ENCODE measurements at places on chromosomes 1 and 21.

DNA sequence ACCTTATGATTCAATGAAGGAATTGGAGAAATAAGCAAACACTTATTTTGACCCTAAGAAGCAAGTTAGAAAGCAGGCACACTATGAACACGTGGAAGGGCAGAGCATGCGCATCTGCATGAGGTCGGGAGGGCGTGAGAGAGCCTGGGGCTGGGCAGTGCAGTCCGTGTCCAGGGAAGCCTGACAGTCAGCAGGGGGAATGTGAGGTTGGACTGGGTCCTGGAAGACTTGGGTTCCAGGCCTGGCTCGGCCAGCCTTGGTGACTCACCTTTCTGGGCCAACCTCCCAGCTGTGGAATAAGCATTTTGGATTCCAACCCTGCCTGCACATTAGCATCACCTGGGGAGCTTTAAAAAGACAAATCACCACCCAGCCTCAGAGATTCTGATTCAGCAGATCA, 26.6 kb upstream of the LMX1A start:
- no peak for DNase-seq

DNA sequence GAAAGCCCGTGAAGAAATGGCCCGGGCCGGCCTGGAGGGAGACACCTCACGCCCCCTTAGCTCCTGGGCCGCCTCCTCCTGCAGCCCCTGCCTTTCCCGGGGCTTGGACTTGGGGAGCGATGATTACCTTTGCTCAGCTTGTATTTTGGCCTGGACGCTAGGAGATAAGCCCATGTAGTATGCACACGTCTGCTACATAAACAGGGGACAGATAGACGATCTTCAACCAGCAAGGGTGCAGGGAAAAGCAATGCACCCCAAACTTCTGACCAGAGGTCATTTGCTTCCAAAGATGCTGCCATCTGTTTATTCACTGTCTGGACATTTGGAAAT, 936 bp downstream of the TP73 start:
- no peak for DNase-seq

- DNase-seq: no peak
Measured at GRCh38 chr1:25991937-25992688, 5.8 kb downstream of the PAFAH2 start.

- no peak for DNase-seq
Measured at GRCh38 chr1:228180959-228181644, 15.5 kb downstream of the IBA57 start.

DNA sequence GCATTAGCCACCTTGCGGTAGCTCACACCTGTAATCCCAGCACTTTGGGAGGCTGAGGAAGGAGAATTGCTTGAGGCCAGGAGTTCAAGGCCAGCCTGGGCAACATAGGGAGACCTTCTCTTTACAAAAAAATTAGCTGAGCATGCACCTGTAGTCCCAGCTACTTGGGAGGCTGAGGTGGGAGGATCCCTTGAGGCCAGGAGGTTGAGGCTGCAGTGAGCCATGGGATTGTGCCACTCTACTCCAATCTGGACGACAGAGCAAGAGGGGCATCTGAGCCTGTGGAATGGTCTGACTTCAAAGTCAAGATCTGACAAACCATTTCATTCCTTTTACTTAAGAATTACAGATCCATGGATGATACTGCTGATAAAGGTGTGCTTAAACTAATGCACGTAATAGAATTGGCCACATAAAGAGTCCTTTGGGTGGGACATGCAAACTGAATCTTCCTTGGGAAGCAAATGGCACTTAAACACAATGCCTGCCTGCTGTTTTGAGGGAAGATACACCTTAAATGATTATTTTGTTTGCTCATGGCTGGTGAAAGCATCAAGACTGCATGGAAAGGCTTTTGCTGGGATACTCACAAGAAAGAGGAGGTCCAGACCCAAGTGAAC, 2.5 kb upstream of the TMEM201 start:
- DNase-seq: no peak
